ENCODE measurements at places on chromosomes 3 and 15.
A peak's percentile ranks its signal among the peaks of the same experiment; 100 is the strongest.

GRCh38 chr15:31499953-31500765 lies 173.5 kb downstream of the KLF13 start:
- no peak for DNase-seq

GRCh38 chr15:66164788-66165187 lies 88.8 kb downstream of the MEGF11 start:
- DNase-seq = no peak

DNA sequence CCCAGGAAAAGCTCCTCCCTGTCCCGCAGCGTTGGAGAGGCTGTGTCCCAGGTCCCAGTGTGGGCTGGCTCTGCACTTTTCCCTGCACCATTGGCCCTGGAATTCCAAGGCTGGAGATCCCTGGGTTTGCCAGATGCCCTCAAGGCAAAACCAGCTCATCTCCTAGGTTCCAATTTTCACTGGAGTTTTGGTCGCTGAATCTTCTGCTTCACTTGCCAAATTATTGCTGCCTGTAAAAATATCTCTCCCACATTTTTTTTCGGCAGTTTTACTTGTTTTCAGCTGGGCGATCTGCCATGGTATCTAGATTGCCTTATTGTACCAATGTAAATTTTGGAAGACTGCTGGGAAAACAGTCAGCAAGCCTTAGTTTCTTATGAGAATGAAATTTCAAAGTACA lies 150.9 kb upstream of the ATP10A start:
- no peak for DNase-seq

- no peak for DNase-seq
Observed at GRCh38 chr3:181264486-181264885, 274.9 kb upstream of the DNAJC19 start.

- DNase-seq = no peak
Observed at GRCh38 chr3:81622395-81622794, 139.1 kb downstream of the GBE1 start.

DNA sequence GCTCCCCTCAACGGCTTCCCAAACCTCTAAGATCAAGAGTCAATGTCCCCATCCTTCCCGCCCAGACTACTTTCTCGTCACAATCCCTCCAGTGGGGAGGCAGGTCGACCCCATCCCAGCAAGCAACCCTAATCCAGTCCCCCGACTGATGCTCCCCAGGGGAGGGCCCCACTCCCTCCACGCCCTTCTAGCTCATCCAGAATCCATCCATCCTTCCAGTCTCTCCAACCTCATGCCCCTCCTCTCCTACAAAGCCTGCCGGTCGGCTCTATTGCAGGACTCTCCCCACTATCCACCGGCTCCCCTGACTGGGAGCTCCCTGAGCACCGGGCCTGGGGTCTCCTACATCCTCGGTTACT lies 1.3 kb downstream of the ADAMTS7 start:
- no peak for DNase-seq

GRCh38 chr15:65841121-65841930 lies 28.0 kb upstream of the RAB11A start:
- peak; percentile 44 for DNase-seq

Data from bronchial epithelial cell (primary cell).